Keratinocyte (primary cell): ENCODE measurements at places on chromosomes 2 and 18.

DNA sequence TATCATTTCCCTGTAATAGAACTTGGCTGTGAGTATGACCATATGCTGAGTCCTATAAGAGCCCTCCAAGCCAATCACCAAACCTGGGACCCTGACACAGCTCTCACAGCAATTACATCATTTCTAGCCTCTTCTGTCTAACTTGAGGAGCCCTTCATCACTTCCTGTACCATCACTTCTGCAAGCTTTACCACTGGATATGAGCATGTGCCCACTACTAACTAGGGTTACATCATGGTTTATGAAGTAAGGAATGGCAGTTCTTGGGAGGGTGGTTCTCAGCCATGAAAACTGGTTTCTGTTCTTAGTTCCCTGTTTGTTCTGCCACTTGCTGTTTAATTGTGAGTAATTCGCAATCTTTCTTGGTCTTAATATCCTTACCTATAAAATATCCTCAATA lies 31.0 kb upstream of the EPB41L3 start:
- no peak for DNase-seq
- no peaks in the 10 kb centered on the region for H3K4me1 ChIP-seq
- H3K36me3 ChIP-seq, result no peaks in the 10 kb centered on the region
- no peak overlapping the region for H3K4me3 ChIP-seq

DNA sequence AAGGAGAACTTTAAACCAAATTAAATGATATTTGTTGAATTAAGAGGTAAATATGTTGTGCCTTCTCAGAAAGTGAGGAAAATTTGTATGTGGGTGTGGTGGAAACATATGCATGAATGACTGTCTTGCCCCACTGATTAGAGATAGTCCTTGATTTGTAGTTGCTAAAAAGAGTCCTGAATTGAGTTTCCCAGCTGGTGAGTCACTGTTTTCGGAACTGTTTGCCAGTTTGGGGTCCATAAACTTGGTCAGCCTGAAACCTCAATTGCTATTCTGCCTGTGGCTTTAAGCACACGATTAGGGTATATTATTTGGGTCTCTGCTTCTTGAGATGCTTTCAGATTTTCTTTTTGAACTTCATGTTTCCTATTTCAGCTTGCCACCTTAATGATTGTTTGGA lies 53.3 kb downstream of the PIKFYVE start:
- no peaks in the 10 kb centered on the region for H3K27me3 ChIP-seq
- H3K27ac ChIP-seq, result no peak overlapping the region
- H3K4me3 ChIP-seq, result no peak overlapping the region
- H3K36me3 ChIP-seq, result peaks cover 11% of the 10 kb centered on the region
- DNase-seq, result no peak
- no peaks in the 10 kb centered on the region for H3K4me1 ChIP-seq

GRCh38 chr2:74843899-74844298 lies 10.0 kb downstream of the HK2 start:
- no peaks in the 10 kb centered on the region for H3K36me3 ChIP-seq
- no peak for DNase-seq
- H3K4me3 ChIP-seq, result no peak overlapping the region
- H3K27ac ChIP-seq, result peak overlapping the region; percentile 93

DNA sequence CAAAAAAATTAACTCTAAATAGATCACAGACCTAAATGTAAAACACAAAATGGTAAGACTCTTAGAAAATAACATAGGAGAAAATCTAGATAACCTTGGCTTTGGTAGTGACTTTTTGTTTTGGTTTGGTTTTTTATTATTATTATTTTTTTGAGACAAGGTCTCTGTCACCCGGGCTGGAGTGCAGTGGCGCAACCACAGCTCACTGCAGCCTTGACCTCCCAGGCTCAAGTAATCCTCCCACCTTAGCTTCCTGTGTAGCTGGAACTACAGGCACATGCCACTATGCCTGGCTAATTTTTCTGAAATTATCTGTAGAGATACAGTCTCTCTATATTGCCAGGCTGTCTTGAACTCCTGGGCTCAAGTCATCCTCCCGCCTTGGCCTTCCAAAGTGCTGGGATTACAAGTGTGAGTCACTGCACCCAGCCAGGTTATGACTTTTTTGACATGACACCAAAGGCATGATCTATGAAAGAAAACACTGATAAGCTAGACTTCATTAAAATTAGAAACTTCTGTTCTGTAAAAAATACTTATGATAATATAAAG lies 88.0 kb downstream of the HNRNPLL start:
- H3K27me3 ChIP-seq, result no peaks in the 10 kb centered on the region
- DNase-seq, result no peak
- peak overlapping the region; percentile 74 for H3K27ac ChIP-seq

DNA sequence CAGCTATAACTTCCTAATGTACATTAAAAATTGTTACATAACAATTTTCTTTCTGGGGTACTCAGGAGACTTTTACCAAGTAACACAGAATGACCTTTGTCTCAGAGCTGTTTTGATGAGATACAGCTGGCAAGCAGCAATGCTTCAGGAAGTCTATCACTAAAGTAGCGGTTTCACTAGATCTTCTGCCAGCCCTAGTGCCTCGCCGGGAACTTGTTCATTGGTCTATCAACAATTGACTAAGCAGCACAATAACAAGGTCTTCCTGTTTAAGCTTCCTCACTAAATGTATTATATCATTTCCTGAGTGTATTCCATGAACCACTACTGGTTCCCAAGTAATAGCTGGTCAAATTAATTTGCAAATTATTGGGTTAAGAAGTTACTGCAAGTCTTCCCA lies 69.2 kb downstream of the TRIP12 start:
- no peak overlapping the region for H3K4me3 ChIP-seq
- H3K36me3 ChIP-seq, result no peaks in the 10 kb centered on the region
- no peaks in the 10 kb centered on the region for H3K4me1 ChIP-seq
- DNase-seq, result no peak
- H3K27me3 ChIP-seq, result no peaks in the 10 kb centered on the region

- no peaks in the 10 kb centered on the region for H3K27me3 ChIP-seq
- H3K4me1 ChIP-seq, result peaks cover 60% of the 10 kb centered on the region
- H3K27ac ChIP-seq, result no peak overlapping the region
- no peak overlapping the region for H3K4me3 ChIP-seq
- no peaks in the 10 kb centered on the region for H3K36me3 ChIP-seq
- no peak for DNase-seq
Measured at GRCh38 chr18:51525453-51526225, 328.2 kb upstream of the MEX3C start.

DNA sequence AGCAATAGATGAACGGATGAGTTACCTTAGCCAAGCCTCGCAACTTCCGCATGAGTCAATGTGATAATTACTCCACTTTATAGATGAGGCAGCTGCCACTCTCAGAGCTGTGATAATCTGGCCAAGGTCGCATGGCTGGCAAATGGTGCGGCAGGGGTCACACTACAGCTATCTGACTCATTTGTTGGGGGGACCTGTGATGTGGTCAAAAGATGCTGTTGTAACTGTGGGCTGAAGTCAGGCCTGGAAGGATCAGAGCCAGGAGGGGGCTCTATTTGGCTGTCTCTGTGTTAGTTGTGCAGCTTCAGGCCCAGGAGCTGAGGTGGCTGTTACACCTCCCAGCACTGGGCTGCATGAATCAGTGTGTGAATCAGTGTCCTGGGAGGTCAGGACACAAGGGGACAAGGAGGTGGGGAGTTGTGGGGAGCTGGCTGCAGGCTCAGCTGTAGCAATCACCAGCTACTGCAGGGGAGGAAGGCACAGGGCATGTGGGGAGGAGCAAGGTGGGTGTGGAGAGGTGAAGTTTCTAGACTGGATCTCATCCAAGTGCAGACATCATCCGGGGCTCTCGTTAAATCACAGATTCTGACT lies 33.1 kb downstream of the NGEF start:
- H3K4me3 ChIP-seq, result no peak overlapping the region
- peaks cover 7% of the 10 kb centered on the region for H3K27me3 ChIP-seq
- peaks cover 25% of the 10 kb centered on the region for H3K4me1 ChIP-seq
- no peak for DNase-seq

- H3K4me3 ChIP-seq, result no peak overlapping the region
- no peak for DNase-seq
Measured at GRCh38 chr2:73971722-73972121, 13.0 kb upstream of the TET3 start.

DNA sequence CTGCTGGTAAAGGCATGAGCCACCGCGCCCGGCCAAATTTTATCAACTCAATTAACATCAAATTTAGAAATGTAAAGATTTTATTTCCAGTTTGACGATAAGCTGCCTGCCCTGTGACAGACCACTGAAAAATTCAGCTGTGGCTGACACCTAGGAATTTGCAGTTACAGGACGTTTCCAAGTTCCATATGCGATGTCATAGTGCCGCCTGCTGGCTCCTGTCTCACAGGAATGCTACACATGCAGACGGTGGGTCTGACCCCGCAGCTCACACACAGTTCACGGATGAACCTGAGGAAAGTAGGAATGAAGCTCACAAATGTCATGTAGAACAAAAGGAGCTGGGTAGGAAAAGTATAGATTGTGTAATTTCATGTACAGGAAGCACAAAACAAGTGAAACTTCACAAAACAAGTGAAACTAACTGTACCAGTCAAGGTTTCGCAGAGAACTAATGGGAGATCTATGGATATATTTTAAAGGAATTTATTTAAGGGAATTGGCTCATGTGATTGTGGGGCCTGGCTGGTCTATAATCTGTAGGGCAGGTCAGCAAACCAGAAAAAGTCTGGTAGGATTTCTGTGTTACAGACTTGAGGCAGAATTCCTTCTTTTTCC lies 13.2 kb upstream of the SEH1L start:
- peak; percentile 33 for DNase-seq
- no peaks in the 10 kb centered on the region for H3K36me3 ChIP-seq
- H3K4me3 ChIP-seq, result no peak overlapping the region
- no peak overlapping the region for H3K27ac ChIP-seq
- H3K27me3 ChIP-seq, result no peaks in the 10 kb centered on the region
- H3K4me1 ChIP-seq, result peaks cover 2% of the 10 kb centered on the region

GRCh38 chr2:62845256-62845655 lies 139.7 kb downstream of the EHBP1 start:
- no peaks in the 10 kb centered on the region for H3K27me3 ChIP-seq
- H3K36me3 ChIP-seq, result peaks cover 4% of the 10 kb centered on the region
- DNase-seq, result no peak

GRCh38 chr18:50199921-50200320 lies 5.0 kb upstream of the MYO5B start:
- no peaks in the 10 kb centered on the region for H3K36me3 ChIP-seq
- H3K4me3 ChIP-seq, result no peak overlapping the region
- DNase-seq, result no peak
- no peaks in the 10 kb centered on the region for H3K4me1 ChIP-seq
- H3K27me3 ChIP-seq, result peaks cover 33% of the 10 kb centered on the region
- no peak overlapping the region for H3K27ac ChIP-seq

DNA sequence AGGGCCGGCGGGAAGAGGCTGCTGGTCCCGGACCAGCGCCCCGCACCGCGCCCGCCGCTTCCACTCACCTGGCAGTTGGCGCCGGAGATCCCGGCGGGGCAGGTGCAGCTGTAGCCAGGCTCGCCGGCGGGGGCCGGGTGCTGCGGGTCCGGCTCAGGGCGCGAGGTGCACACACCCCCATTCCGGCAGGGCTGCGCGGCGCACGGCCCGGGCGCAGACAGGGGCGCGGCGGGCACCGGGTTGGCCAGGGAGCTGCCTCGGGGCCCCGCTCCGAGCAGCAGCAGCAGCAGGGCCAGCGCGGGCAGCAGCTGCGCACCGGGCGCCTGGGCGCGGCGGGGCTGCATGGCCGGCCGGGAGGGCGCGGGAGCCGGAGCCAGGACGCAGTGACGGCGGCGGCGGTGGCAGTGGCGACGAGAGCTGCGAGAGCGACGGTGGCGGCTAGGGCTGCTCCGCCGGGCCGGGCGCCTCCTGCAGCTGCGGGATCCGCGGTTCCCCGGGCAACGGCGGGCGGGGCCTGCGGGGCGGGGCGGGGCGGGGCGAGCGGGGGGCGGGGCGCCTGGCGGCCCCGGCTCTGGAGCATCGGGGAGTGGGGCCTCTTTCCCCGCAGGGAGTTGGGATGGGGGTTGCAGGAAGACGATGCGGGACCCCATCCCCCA lies at the start of gene DNER:
Gene DNER, minus strand, starts transcription at position 476 of the 656 bp plus-strand sequence. Its CDS starts 132 bp downstream, at position 344.
- DNase-seq, result no peak
- peaks cover 3% of the 10 kb centered on the region for H3K4me1 ChIP-seq

DNA sequence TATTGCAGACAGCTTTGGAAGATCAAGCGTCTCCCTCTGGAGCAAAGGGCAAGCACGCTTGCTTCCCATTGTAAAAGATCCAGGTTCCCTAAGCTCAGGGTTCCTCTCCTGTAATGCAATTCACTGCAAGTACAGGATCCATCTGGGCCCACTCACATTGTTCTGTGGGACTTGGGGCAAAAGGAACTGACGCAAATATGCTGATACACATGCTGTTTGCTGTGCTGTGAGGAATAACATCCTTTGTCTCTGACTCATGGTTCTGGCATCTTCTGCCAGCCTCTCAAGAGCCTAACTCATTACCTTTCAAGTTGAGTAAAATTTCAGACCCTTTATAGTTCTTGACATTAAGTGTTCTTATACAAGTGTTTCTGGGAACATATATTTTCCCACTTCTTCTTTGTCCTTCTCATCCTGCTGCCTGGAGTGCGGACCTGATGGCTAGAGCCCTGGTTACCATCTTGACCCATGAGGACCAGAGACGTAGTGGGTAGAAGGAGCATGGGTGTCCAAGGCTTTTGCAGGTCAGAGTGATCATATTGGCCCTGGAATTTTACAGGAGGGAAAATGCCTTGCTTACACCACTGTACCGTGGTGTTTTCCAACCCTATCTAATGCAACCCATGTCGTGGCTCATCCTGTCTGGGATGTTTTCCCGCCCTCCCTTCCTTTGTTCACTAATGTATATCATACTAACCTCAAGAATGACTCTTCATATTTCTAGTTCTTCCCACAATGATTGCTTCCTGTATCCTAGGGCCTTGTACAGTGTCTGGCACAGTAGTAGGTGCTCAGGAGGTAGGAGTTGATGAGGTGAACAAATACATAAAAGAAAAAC lies 145.7 kb upstream of the GLI2 start:
- H3K36me3 ChIP-seq, result no peaks in the 10 kb centered on the region
- H3K27ac ChIP-seq, result peak overlapping the region; percentile 91
- H3K4me1 ChIP-seq, result peaks cover 21% of the 10 kb centered on the region
- DNase-seq, result peak; percentile 69

DNA sequence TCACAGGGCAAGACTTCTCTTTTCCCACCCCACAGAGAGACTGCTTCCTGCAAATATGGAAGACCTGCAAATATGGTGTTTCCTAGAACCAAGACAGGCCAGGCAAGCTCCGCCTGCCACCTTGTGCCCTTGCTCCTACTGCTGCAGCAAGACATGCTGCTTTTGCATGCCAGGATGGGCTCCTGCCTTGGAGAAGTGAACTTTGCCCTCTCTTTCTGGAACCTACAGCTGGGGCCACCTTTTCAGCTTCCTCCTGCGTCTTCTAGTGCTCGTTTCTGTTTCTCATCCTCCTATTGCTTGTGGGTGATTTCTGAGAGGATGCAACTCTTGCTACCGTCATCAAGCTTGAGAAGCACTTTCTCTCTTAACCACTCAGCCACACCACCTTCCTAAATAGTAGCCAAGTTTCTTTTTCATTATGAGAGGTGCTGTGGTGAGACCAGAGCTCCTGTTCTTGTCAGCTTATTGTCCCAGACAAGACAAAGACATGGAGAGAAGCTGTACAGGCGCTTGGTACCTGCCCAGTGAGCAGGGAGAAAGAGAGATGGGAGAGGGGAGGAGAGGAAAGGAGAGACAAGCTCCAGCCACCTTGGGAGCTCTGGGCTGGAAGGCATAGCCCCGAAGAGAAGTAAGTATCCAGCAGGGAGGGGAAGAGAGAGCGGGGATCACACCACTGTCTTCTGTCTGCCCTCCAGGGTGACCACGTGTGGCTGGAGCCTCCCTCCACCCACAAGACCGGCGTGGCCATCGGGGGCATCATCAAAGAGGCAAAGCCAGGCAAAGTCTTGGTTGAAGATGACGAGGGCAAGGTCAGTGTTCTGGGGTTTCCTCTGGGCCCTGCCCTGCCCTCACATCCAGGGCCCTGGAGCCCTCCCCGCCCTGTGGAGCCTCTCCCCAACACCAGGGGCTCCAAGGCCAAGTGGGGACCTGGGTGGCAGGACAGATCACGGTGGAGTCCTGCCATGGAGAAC lies 28.3 kb downstream of the MYO7B start:
- H3K4me3 ChIP-seq, result no peak overlapping the region
- no peak overlapping the region for H3K27ac ChIP-seq
- no peak for DNase-seq
- H3K4me1 ChIP-seq, result no peaks in the 10 kb centered on the region
